Adrenal gland (tissue), 19 donors: ENCODE measurements at places on chromosomes 5 and 9. TPM values are rescaled to one million over a fixed set of nuclear protein-coding genes. Genes with fewer than 3 reads are reported as not detected.

GRIN3A gene
- 0.04 TPM for polyA plus RNA-seq

ADAMTS2 gene
- 17.9 TPM for polyA plus RNA-seq

ARAP3 gene
- 4.4 TPM for polyA plus RNA-seq

TPD52L3 gene
- not detected for polyA plus RNA-seq

SV2C gene
- polyA plus RNA-seq = 0.07 TPM

CENPK gene
- polyA plus RNA-seq = 0.77 TPM

NUTM2G gene
- not detected for polyA plus RNA-seq

CTSV gene
- polyA plus RNA-seq = 0.55 TPM

MED7 gene
- 42.4 TPM for polyA plus RNA-seq

KLHL3 gene
- 3.1 TPM for polyA plus RNA-seq

CMYA5 gene
- polyA plus RNA-seq = 0.18 TPM

ANKRD20A1 gene
- 4.0 TPM for polyA plus RNA-seq

FOXD4L5 gene
- not detected for polyA plus RNA-seq

MYOZ3 gene
- 1.4 TPM for polyA plus RNA-seq

BNC2 gene
- 1.4 TPM for polyA plus RNA-seq

CD274 gene
- 0.98 TPM for polyA plus RNA-seq

STC2 gene
- 0.88 TPM for polyA plus RNA-seq

OR1L8 gene
- polyA plus RNA-seq = 0.07 TPM

PCDHAC2 gene
- polyA plus RNA-seq = 6.5 TPM

DNAH5 gene
- 0.17 TPM for polyA plus RNA-seq

OR1K1 gene
- not detected for polyA plus RNA-seq

HAVCR1 gene
- 0.07 TPM for polyA plus RNA-seq

MEIKIN gene
- polyA plus RNA-seq = not detected

PRDM9 gene
- not detected for polyA plus RNA-seq

STX17 gene
- polyA plus RNA-seq = 8.5 TPM

LCN6 gene
- polyA plus RNA-seq = not detected

IL13 gene
- polyA plus RNA-seq = 0.32 TPM

C1QTNF3 gene
- 5.9 TPM for polyA plus RNA-seq

REEP2 gene
- 11.8 TPM for polyA plus RNA-seq

ANKRD18A gene
- polyA plus RNA-seq = 0.07 TPM

SPINK4 gene
- polyA plus RNA-seq = not detected

NOTCH1 gene
- 6.2 TPM for polyA plus RNA-seq

PCDHGA6 gene
- 2.1 TPM for polyA plus RNA-seq

FAM221B gene
- polyA plus RNA-seq = 0.07 TPM

TMC1 gene
- not detected for polyA plus RNA-seq

NNT gene
- 12.2 TPM for polyA plus RNA-seq

FIBCD1 gene
- 55.7 TPM for polyA plus RNA-seq

PCDHA8 gene
- polyA plus RNA-seq = 0.16 TPM

RASEF gene
- polyA plus RNA-seq = 0.56 TPM

SPATA31C1 gene
- not detected for polyA plus RNA-seq

TXNDC8 gene
- not detected for polyA plus RNA-seq

RLN2 gene
- polyA plus RNA-seq = not detected

SPINK1 gene
- 1.3 TPM for polyA plus RNA-seq

AFAP1L1 gene
- 5.2 TPM for polyA plus RNA-seq

CDC25C gene
- polyA plus RNA-seq = 0.24 TPM

SIT1 gene
- not detected for polyA plus RNA-seq

PAEP gene
- polyA plus RNA-seq = not detected

ROR2 gene
- polyA plus RNA-seq = 4.0 TPM

GCNT1 gene
- 1.3 TPM for polyA plus RNA-seq

SLC36A2 gene
- not detected for polyA plus RNA-seq

PRRC2B gene
- polyA plus RNA-seq = 141 TPM

HEMGN gene
- polyA plus RNA-seq = not detected
